ENCODE measurements at places on chromosomes 12 and 14.

GRCh38 chr14:103118018-103118662 lies 5.1 kb upstream of the TNFAIP2 start:
- no peak for DNase-seq

- DNase-seq: peak; percentile 50
Observed at GRCh38 chr12:68913682-68914081, 19.3 kb downstream of the CPM start.

DNA sequence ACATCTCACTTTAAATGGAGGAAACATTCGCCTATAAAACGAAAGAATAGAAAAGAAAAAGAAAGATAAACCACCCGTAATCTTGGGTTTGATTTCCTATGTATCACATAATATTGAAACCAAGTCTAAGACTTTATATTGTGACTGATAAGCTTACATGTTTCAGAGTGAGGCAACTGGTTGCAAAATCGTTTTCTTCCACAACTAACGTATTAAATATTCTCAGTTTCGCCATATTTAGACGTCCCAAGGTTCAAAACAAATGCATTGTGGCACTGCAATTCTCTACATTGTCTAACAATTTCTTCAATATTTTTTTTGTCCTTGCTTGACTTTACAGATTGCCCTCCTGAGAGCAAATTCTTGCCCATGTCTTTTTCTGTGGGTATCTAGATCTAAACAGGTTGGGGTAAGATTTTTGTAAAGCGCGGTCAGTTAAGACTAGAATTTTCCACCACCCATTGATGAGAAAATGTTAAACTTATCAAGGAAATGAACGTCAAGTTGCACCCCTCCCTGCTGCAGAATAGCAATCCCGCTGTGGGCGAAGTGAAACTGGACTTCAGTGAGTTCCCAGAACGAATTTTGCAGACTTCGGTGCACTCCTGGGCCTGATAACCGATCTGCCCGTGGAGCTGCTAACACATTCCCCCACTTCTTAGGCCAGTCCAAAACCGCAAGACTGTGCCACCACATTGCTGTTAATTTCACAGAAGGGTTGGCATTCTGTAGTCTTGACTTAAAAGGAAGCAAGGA lies 2.7 kb downstream of the TBX3 start:
- peak; percentile 55 for DNase-seq

DNA sequence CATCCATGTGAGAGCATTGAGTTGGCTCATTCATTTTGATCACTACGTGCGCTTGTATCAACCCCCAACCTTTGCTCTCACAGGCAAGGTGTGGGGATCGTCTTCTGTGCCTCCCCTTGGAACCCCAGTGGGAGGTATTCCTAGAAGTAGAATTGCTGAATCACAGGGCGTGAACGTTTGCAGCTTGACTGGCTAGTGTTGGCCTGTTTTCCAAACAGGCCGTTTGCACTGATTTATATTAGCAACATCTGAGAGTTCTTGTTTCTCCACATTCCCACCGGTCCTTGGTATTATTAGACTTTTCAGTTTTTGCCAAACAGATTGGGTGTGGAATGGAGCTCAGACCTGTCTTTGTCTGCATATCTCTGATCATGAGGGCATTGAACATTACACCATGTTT lies 288.6 kb upstream of the PWP1 start:
- DNase-seq: no peak

GRCh38 chr14:55816225-55816624 lies 236.2 kb downstream of the KTN1 start:
- DNase-seq: no peak

- peak; percentile 73 for DNase-seq
Observed at GRCh38 chr14:34436118-34436905, 25.7 kb downstream of the SPTSSA start.

- no peak for DNase-seq
Observed at GRCh38 chr14:71246539-71246938, 339.3 kb downstream of the PCNX1 start.

DNA sequence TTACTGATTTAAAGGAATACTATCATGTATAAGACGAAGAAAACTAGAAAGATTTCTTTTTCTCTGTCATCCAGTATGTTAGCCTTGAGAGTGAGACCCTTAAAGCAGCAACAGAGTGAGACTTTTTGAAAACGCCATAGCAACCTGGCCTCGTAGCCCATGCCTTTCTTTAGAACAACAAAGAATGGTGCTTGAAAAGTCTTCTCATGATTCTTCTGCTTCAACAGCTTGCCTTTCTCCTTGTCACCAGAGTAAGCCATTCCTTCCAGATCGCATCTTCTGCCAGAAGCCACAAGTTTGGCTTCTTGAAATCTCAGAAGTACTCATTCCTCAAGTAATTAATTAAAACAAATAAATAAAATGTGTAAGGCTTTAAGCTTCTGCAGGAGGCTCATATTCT lies 109.3 kb downstream of the PDE3A start:
- DNase-seq: no peak

Data from astrocyte (in vitro differentiated cells and primary cell).